Stimulated activated CD8-positive, alpha-beta memory T cell treated with anti-CD3 and anti-CD28 coated beads, Interleukin-4, amount 100 ng/mL, for 1 hour (primary cell): ENCODE measurements at places on chromosomes 1 and 21.

DNA sequence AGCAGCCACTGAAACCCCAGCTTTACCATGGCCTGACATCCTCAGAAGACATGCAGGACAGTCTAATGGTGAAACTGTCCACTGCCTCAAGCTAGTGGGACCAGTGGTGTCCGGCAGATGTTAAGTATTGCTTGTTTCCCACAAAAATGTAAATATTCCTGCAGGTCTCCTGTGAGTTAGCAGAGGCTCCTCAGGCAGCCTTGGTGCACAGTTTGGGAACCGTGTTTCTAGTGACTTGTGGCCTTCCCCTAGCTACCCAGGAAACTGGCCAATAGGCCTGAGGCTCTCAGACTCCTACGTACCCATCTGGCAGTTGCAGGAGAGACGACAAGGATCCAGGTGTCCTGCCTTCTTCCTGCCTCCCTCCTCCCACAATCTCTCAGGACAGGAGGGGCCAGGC, 142.4 kb downstream of the CAMTA1 start:
- DNase-seq, result no peak

DNA sequence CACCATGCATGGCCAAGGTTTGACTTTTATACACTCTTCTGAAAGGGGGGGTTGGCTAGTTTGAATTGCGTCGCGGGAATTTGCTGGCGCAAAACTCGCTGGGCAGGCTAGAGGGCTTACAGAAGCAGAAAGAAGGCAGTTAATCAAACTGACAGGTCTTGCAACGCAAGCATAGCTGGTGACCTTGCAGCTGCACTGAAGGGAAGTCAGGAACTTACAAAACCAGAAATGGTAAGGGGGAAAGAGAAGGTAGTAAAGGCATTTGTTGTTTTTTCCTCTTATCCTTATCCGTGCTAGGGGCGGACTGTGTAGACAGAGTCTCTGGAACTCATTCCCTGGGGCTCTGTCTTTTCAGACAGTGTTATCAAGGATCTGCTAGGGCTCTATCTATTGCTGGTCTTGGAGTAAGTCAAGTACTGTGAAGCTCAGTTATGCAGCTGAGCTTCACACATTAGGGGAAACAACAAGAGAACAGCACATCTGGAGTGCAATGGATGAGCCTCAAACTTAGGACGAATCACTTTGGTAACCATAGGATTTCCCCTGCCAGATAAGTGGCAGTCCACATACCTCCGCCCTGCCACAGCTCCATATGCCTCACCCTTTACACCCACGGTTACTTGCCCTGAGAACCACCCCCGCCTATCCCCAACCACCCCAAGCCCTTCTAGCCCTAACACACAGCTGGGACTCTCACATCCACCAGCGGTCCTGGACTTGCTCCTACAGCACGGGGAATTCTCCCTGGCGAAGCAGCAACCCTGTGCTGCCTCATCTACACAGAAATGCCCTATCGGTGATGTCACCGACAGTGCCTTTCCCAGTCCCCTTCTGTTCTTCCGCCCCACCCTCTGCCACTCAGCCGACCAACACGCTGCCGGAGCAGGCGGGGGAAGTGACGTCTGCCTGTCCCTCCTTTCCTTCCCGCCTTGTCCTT, 251.4 kb downstream of the FAM72C start:
- no peak for DNase-seq

DNA sequence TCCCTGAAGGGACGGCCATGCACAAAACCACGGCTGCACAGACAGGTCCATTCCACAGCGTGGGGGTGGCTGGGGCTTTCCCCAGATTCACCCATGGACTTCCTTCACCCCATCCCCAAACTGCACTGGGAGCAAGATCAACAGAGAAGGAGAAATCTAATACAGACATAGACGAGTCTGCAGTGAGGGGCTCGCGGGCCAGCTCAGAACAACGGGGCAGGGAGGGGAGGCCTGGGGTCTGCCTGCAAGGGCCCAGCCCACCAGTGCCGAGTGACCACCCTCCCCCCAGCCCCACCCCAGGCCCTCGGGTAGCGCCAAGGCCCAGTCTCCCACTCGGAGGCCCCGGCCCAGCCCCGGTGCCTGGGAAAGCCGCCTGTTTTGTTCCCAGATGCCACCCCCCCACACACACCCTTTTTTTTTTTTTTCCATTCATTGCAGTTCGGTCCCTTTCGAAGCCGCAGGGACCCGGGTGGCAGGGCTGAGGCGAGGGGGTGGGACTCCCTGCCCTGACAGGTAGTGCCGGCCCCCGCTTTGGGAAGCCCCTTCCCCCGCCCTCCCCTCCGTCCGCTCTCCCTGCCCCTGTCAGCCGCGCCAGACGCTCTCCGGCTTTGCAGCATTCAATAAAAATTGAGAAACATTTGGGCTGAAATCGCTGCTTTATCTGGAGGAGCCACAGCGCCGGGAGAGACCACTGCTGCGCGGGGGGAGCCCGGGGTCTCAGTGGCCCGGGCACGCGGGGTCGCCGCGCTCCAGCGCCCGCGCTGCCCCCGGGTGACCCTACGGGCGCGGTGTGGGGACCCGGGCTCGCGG, 543 bp upstream of the EPHB2 start:
- DNase-seq, result no peak

DNA sequence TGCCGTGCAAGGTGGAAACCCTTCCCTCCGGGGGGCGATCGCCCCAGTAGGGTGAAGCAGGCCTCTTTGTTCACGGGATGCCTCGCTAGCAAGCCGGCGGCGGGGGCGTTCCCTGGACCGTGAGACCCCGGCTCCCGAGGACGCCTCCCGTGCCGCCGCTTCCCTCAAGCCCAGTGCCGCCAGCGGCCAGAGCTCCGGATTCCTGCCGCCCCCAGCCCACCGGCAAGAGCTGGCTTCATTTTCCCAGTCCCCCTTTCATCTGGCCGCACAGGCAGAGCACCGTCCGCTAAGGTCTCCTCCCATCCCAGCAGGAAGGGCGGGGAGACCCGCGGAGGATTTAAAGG, 16.3 kb downstream of the IER5 start:
- DNase-seq, result no peak

DNA sequence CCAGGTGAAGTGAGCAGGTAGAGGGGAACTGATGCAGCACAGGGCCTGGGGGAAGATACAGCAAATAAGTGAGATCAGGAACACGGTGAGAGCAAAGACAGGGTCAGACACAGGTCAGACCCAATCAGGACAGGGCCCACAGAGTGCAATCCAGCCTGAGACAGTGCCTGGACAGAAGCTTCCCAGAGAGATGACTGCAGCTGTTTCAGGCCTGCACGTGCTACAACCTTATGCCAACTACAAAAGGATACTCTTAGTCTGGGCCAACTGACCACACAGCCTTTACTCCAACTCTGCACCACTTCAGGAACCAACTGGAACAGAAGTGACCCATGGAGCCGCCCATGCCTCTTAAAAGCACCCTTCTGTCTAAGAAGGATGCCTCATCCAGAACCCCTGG, 228.0 kb downstream of the TOMM20 start:
- DNase-seq, result no peak

GRCh38 chr1:153390938-153391710, at the start of gene S100A8:
TSS of gene S100A8 (minus strand) at chr1:153391073. CDS start at chr1:153390535, 538 bp downstream.
- DNase-seq, result no peak

GRCh38 chr1:92483610-92484471, 2.9 kb downstream of the GFI1 start:
- peak; percentile 17 for DNase-seq

GRCh38 chr1:184392779-184393522, 6.1 kb downstream of the C1orf21 start:
- no peak for DNase-seq

DNA sequence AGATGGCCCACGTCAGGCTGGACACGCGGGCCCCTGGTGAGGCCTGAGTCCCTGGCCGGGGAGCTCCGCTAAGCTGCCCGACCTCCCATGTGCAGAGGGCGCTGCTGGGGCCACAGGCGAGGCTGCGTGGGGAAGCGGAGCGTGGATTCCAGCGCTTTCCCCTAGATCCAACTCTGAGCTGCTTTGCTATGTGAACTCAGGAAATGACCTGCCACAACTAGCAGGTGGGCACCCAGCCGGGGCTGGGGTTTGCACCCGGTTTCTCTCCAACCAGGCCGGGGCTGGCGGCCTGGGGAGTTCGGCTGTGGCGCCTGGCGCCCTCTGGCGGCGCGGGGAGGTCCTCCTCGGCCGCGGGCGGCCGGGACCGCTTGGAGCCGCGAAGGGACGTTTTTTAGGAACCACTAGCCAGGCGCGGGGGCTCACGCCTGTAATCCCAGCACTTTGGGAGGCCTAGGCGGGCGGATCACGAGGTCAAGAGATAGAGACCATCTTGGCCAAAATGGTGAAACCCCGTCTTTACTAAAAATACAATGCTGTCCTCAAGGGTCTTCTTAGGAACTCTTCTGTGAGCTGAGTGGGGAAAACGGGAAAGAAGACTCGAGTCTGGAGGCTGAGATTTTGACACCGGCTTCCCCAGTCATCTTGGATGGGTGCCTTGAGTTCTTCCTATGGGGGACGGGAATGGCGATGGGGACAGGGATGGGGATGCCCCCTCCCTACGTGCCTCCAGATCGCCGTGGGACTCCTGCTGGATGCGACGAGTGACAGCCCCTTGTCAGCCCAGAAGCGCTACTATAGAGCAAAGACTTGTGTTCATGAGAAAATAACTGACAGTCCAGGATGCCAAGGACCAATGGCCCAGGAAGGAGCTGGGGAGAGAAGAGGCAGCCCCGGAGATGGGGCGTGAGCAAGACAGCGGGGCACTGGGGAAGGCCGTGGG, 12.6 kb downstream of the PYCR2 start:
- DNase-seq, result peak; percentile 30

DNA sequence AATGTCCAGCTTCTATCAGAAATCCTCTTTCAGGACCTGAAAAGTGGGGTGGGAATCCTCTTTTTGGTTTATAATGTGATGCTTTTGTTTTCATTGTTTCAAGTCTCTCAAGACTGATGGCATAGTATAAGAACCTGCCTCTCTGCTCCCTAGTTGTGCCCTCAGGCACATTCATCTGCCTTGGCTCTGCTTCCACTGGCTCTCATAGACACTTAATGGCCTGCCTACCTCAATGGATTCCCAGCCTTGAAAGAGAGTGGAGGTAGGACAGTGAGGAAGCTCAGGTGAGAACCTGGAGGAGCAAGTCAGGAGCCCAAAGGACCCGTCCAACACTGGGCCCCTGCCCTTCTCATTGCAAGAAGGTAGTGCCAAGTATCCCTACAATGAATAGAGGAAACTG, 4.8 kb downstream of the TTLL7 start:
- DNase-seq, result no peak

DNA sequence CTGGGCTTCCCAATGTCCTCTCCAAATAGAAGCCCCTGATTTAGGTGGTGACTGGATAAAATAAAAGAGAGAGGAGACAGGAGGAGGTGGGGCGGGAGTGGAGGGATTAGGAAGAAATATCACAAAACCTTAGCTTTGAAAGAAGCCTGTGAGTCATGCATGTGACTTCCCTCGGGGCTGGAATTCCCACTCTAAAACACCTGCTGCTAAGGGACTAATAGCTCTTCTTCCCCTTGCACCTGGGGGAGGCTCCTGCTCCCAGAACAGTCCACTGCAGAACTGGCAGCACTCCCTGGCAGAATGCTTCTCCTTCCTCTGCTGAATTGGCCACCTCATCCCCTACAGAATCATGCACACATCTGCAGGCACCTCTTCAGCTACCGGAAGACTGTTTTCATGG, 207.2 kb downstream of the ATG4C start:
- DNase-seq, result no peak

DNA sequence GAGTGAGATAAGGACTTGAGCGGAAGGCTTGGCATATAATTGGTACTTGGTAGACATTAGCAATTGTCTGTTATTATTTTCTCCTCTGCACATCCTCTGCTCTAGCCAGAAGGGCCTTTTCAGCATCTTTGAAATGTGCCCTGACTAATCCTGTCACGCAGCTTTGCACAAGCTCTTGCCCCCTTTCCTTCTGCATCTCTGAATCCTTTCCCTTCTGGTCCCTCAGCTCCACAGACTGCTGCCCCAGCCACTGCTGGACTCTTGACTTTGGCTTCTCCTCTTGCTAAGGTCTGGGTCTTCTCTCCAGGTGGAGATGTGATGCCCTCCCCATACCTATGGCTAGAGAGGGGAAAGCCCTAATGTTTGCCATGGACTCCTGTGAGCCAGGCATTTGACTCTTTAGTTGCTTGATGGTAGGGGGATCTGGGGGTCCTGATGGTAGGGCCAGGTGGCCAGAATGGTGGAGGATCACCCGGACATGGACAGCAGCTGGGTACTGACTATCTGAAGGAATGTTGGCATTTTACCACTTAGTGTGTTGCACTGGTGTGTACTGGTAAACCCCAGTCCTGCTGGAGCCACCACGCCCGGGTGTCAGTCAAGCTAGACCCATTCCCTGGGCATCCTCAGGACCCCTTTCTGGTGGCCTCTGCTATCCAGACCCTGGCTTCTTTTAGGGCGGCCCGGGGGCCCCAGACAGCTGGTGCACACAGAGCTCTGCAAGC, 4.4 kb downstream of the HPCA start:
- no peak for DNase-seq

DNA sequence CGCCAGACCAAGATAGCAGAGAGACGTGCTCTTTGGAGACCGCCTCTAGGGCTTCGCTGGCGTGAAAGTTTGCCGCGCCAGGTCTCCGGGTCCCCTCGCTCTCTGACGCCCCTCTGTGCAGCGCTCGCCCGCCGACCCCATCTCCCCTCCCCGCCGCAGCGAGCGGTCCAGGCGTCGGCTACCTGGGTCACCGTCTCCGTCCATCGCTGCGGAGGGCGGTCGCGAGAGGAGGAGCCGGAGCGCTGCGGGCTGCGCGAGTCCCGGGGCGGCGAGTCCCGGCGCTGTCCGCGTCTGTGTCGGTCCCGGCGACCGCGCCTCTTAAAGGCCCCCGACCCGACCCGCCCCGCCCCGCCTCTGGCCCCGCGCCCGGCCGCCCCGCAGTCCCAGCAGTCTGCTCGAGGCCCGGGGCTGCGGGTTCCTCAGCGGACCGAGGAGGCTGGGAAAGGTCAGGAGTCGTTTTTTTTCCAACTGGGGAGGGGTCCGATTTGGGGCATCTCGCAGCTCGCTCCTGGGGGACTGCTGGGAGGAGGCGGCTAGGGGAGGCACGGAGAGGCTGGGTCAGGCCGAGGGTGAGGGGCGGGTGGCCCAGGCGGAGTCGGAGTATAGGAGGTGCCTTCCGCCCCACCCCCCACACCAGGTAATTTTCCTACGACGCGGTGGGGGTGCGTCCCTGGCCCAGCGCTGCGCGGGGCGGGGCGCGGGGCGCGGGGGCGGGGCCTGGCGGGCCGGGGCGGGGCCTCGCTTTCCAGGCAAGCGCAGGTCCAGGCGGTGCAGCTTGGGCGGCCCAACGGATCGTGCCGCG, at the start of the genes FBXO2 and FBXO44:
FBXO2 (minus strand) TSS at position 293 of the 802 bp plus-strand sequence; CDS start at position 204, 89 bp downstream.
FBXO44 (plus strand) TSS at position 741 of the 802 bp plus-strand sequence. CDS start 959 bp downstream, outside the sequence.
- peak; percentile 42 for DNase-seq

GRCh38 chr1:8473891-8474300, 156.0 kb downstream of the SLC45A1 start:
- DNase-seq, result no peak

- no peak for DNase-seq
Observed at GRCh38 chr1:51920130-51920529, 41.6 kb upstream of the NRDC start.
